ENCODE measurements at places on chromosomes 3 and 15.

GRCh38 chr3:25035526-25035925 lies 392.5 kb upstream of the RARB start:
- DNase-seq = no peak

- no peak for DNase-seq
Measured at GRCh38 chr3:5768281-5768945, 580.9 kb downstream of the EDEM1 start.

DNA sequence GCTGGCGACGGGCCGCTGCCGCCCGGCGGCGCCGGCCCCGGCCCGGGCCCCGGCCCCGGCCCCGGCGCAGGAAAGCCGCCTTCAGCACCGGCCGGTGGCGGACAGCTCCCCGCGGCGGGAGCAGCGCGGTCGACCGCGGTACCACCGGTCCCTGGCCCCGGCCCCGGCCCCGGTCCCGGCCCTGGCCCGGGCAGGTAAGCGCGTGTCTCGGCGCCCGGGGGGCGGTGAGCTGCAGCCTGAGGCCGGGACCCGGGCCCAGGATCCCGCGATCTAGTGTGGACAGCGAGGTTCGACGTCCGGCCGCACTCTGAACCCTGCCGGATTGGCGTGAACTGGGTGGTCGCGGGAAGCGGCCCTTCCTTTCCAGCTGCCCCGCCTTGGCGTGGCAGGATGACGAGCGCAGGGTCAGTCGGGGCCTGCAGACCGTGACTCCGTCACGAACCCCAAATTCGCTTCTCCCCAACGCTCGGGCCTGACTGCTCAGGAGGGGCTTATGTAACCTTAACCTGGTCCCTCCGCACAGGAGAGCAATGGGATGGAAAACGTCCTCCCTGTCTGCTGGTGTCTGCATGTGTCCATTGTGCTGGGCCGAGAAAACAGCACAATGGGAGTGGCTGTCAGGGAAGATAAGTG lies 472 bp downstream of the BSN start:
- DNase-seq = peak; percentile 37

DNA sequence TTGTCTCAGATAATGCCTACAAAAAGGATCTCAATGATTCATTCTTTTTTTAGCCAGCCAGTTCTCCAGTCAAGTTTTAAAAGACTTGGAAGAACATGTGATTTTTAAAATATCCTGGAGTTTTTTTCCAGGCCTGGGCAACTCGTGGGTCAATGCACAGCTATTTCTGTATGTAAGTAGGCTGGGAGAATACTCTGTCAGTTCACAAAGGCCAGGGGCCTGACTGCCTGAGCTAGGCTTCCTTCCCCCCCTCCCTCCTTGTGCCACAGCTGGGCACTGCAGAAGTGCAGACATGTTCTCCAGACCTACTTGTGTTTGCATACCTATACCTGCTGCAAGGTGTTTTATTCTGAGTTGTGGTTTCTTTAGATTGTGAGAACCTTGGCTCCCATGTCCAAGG lies 43.7 kb downstream of the CTDSPL start:
- DNase-seq = no peak

DNA sequence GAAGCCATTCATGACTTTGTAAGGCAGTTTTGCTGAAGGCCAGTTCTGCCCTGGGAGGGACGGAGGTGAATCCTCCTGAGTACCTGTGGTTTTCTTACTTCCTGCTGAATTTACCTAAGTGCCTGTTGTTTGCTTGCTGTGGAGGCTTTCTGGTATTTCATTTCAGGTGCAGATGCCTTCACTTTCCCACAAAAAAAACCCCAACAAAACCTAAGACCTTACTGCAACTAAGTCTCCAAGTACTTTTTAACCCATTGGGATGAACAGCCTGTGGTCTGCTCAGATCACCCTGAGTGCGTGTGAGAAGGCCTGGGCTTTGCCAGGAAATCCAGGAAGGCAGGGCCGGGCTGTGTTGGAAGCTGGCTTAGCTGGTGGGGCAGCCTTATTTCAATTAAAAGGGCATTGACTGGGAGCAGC lies 65.3 kb downstream of the IGF1R start:
- DNase-seq = peak; percentile 18

DNA sequence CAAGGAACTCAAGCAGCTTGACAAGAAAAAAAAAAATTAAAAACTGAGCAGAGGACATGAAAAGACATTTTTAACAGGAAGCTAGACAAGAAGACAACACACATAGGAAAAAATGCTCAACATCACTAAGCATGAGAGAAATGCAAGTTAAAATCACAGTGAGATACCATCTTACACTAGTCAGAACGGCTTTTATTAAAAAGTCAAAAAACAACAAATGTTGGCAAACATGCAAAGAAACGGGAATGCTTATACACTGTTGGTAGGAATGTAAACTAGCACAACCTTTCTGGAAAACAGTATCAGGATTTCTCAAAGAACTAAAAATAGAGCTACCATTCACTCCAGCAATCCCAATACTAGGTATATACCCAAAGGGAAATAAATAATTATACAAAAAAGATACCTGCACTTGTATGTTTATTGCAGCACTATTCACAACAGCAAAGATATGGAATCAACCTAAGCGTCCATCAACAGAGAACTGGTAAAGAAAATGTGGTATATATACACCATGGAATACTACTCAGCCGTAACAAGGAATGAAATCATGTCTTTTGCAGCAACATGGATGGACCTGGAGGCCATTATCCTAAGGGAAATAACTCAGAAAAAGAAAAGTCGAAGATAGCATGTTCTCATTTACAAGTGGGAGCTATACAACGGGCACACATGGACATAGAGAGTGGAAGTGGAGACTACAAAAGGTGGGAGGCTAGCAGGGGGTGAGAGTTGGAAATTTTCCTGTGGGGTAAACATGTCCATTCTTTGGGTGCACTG lies 5.2 kb downstream of the GOLIM4 start:
- no peak for DNase-seq

GRCh38 chr15:63997715-63998442 lies 48.4 kb downstream of the DAPK2 start:
- DNase-seq = peak; percentile 24

DNA sequence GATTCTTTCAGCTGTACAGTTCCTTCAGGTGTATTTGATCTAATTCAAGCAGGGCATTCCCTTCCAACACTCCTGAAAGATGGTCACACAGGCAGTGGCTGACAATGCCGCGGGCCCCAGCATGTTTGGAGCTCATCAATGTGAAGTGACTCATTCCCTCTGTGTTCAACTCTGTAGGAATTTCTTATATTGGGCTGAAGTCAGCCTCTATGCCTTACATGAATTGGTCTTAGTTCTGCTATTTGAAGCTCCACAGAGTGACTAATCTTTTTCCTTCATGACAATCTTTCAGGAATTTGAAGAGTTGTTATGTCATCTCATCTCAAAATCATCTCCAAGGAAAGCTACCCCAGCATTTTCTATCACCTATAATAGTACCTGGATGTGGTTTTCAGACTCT lies 142.5 kb upstream of the C2CD4B start:
- peak; percentile 79 for DNase-seq

GRCh38 chr3:31402117-31402516 lies 130.6 kb upstream of the STT3B start:
- DNase-seq = no peak

GRCh38 chr3:28242519-28242918 lies 1.1 kb downstream of the CMC1 start:
- no peak for DNase-seq

GRCh38 chr15:83322061-83322460 lies 37.6 kb upstream of the BNC1 start:
- peak; percentile 66 for DNase-seq

DNA sequence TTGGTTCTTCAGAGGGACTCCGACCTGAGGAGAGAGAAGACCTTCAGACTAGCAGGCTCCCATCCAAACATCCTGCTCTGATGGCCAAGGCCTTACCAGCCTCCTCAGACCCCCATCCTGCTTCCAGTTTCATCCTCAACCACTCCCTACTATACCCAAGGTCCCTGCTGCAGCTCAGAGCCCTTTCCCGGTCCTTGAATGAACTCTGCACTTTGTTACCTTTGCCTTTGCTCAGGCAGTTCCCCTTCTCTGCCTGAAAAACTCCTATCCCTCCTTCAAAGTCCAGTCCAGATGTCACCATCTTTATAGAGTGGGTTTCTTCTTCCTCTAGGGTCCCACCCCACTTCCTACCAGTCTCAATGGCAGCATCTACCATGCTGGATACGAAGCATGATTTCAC lies 13.1 kb downstream of the EFCAB12 start:
- DNase-seq = no peak

DNA sequence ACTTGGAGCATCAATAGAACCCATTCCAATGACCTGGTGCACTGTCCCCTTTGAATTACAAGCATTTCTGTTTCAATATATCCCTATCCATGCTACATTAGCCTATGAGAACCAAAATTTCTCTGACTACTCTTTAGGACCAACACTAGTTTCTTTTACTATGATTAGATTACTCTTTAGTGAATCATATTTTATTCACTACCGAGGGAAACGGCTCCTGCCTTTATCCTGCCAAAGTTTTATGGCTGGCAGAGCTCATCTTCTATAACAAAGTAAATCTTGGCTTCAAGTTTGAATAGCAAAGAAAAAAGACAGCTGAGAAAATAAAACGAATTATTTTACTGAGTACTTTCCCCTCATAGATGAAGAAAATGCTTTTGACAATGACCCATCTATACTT lies 120.9 kb downstream of the SLC9A9 start:
- no peak for DNase-seq

DNA sequence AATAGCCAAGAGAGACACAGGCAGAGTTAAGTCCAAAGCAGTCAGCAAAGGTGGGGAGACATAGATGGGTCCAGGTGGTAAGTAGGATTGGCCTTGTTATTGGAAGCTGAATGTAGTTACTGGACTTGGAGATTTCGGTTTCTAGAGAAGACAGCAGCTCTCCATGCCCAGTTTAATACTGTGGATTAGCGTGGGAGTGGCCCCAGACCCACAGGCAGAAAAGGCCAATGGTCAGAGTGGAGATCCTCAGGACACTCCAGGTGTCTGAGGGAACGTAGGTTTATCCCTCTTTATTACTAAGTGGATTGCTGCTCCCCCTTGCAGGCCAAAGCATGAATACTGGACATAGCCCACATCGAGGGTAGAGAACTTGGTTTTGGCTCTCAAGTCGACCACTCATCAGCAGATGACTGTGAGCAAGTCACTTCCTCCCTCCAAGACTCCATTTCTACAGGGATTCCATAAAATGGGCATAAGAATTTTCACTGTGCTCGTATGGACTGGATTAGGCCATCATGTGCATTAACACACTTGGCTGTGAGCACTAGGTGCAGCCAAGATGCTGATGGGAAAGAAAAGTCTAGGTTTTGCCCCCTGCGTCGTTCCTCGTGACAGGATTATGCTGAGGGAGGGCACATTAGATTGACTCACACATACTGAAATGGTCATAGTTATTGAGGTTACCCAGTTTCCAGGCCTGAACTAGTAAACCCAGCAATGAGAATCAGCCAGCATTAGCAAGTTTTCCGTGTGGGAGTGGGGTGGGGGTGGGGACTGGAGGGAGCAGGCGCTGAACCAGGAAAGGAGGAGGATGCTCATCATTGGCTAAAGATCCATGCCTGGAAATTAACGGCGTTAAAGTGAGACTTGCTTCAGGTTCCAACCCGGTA lies 225.2 kb upstream of the TPRG1 start:
- no peak for DNase-seq

- no peak for DNase-seq
Measured at GRCh38 chr15:25171111-25171811, 216.5 kb downstream of the SNRPN start.

DNA sequence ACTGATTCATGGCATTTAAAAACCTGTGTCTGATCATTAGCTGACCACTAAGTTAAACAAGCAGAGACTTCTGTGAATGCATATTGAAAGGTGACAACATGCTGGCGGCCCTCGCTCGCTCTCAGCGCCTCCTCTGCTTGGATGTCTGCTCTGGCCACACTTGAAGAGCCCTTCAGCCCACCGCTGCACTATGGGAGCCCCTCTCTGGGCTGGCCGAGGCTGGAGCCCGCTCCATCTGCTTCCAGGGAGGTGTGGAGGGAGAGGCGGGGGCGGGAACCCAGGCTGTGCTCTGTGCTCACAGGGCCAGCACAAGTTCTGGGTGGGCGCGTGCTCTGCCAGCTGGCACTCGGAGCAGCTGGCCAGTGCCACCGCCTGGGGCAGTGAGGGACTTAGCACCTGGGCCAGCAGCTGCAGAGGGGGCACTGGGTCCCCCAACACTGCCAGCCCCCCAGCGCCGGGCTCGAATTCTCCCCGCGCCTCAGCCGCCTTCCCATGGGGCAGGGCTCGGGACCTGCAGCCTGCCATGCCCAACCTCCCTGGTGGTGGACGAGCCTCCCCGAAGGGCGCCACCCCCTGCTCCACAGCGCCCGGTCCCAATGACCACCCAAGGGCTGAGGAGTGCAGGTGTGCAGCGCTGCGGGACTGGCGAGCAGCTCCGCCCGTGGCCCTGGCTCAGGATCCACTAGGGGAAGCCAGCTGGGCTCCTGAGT lies 252.4 kb downstream of the ZIC4 start:
- no peak for DNase-seq

- DNase-seq = no peak
Measured at GRCh38 chr3:190008432-190008831, 112.3 kb downstream of the P3H2 start.

GRCh38 chr15:99717161-99718009 lies 15.9 kb downstream of the LYSMD4 start:
- DNase-seq = no peak

GRCh38 chr3:88301273-88301995 lies 151.7 kb downstream of the C3orf38 start:
- DNase-seq = no peak

DNA sequence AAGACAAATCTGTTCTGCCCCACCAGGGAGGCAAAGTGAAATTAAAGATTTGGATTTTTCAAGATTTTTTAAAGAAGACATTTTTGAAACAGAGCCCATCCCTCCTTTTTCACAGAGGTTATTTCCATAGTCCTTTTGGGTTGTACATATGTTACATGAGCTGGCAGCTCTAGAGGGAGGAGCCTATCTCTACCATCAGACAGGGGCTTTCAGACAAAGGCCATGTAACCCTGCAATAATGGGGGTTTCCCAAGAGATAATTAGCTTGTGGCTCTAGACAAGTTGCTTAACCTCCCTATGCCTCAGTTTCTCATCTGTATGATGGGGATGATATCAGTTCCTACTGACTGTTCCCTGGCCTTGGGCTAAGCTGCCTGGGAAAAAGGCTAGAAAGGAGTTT lies 8.0 kb upstream of the TBC1D21 start:
- no peak for DNase-seq

DNA sequence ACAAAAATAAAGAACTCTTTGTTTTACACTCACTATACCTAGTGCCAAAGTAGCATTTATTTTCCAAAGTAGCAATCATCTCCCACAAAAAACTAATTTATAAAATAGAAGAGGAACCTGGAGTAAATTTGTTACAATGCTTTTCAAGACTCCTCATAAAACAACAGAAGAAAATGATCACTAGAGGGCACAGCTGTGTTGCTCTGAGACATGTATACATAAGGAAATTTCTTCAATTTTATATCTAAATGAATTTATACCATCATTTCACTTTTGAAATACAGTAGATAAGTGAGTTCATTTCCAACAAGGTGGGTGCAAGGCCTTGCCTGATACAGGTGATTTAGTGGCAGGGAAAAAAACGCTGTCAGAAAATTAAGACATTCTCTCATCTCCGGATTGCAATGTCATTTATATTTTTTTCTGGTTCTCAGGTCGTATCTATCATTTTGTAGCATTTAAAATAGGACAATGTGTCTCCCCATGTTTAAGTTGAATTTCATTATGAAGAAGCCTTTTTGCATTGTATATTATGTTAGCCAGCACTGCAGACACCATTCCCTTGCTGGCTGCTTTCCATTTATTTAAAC lies 25.3 kb upstream of the ARHGEF26 start:
- peak; percentile 20 for DNase-seq

- DNase-seq = peak; percentile 67
Measured at GRCh38 chr3:124887177-124887931, at the start of gene ITGB5. TSS of gene ITGB5 (minus strand) at chr3:124887365. CDS start at chr3:124887000, 365 bp downstream.

- no peak for DNase-seq
Measured at GRCh38 chr3:47974974-47975470, 41.2 kb downstream of the MAP4 start.
